Activated CD4-positive, CD25-positive, alpha-beta regulatory T cell treated with anti-CD3 and anti-CD28 coated beads, Interleukin-2, amount 50 U/mL, for 24 hours (primary cell): ENCODE measurements at places on chromosomes 12 and 14.

- peak; percentile 26 for ATAC-seq
These were observed 14.1 kb upstream of the TMEM119 start for GRCh38 chr12:108611884-108612415.

DNA sequence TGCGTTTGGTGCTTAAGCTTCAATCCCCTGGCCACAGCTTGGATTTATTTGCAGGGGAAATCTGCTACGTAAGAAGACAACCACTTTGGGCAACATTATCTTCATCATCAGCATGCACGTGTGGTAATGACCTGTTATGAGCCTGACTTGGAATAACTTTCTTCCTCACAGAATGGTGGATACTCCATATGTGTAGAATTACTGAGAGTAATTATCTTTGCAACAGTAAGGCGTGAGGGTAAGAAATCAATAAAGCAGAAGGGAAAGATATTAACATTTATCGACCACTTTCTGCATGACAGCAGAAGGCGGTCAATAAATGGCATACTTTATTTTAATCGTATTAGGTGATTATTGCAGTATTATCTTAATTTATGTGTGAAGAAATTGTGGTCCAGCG lies 152.7 kb downstream of the RGS6 start:
- no peak for ATAC-seq

GRCh38 chr14:22097072-22097471 lies 423.5 kb upstream of the OR4E1 start:
- no peak for ATAC-seq

DNA sequence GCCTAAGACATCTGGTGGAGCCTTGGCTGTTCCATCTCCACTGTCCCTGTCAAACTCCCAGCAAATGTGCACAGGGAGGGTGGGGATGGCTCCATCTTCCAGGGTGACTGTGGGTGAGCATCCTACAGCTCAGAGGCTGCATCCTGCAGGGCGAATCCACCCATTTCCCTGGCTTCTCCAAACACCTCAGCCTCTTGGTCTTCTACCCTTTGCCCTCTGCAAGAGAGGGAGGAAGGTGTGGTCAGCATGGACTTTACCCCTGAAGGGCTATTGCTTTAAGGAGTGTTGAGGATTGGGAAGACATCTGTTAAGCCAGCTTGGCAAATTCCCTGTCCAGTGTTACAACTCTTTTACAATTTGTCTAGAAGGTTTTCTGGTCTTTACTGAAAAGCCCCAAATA lies 23.1 kb upstream of the DGLUCY start:
- ATAC-seq = no peak

GRCh38 chr14:102370305-102370809 lies 7.6 kb downstream of the TECPR2 start:
- ATAC-seq = no peak

- ATAC-seq = no peak
These were observed 55.4 kb upstream of the ZFP36L1 start for GRCh38 chr14:68848253-68848652.

GRCh38 chr12:95336387-95337067 lies 118.9 kb downstream of the VEZT start:
- ATAC-seq = no peak

GRCh38 chr14:73403181-73403752 lies 55.1 kb downstream of the NUMB start:
- no peak for ATAC-seq

- peak; percentile 43 for ATAC-seq
These were observed 7.6 kb downstream of the VPS37B start for GRCh38 chr12:122888232-122888752.

GRCh38 chr12:25276199-25276937 lies 25.6 kb upstream of the KRAS start:
- ATAC-seq = peak; percentile 95
